ENCODE measurements at places on chromosomes 11 and 22.

DNA sequence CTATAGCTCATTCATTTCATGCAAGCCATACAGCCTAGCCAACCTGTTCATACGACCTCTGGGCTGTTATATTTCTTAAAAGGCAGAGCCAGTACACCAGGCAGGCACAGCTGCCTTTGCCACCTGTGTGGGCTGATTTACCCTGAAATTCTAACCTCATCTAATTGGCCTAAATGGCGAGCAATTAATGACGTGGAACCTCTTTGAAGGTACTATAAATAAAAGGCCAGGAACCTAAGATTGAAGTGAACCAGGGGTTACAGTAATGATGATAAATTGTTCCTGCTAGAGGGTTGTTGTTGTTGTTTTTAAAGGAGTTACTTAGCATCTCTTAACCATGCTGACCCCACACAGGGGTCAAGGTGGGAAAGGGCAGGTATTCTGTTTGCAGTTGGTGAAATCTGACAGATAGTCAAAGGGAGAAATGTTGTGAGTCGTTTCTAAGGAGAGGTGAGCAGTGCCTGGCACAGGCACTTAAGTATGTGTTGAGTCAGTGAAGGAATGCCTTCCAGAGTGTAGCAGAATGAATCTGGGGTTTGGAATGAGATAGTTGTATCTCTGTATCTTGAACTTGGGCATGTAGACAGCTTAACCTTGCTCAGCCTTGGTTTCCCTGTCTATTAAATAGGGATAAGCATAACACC is 213.5 kb upstream of the NAV2 start:
- DNase-seq = peak; percentile 48

- DNase-seq = no peak
These were observed 583.7 kb upstream of the B3GAT1 start for GRCh38 chr11:134995741-134996140.

GRCh38 chr11:125460275-125460674 is 35.8 kb downstream of the FEZ1 start:
- no peak for DNase-seq

DNA sequence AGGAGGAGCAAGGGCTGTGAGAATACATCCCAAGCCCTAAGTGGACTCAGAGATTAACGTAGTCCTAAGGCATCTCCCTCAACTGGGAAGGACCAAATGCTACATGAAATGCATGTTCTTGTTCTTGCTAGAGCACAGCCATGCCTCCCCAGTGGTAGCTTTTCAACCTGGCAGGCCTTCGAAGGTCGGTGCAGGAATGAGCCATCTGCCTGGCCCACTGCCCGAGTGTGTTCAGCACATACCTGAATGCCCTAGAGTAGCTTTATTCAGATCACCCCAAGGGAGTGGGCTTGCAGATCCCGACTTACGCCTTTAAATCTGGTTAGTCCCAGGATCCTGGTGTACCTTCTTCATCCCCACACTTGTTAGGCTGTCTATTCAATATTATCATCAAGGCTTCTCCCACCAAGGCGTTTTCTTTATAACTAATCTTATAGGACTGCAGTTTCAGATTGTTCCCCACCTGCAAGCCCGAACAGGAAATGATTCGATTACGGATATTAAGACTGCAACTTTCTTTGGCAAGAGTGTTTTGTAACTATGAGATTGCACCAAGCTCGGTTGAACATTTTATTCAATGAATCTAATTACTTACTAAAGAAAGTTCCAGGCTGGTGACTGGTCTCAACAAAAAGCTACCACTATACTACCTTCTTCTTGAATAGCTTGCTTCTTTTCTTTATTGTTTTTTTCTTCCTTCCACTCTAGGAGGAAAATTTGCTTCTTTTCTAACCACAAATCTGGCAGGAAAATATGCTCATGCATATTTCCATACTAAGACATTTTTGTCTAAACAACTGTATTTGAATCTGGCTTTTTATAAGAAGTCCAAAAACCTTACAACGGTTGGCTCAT is 115.6 kb downstream of the SGSM3 start:
- peak; percentile 63 for DNase-seq

DNA sequence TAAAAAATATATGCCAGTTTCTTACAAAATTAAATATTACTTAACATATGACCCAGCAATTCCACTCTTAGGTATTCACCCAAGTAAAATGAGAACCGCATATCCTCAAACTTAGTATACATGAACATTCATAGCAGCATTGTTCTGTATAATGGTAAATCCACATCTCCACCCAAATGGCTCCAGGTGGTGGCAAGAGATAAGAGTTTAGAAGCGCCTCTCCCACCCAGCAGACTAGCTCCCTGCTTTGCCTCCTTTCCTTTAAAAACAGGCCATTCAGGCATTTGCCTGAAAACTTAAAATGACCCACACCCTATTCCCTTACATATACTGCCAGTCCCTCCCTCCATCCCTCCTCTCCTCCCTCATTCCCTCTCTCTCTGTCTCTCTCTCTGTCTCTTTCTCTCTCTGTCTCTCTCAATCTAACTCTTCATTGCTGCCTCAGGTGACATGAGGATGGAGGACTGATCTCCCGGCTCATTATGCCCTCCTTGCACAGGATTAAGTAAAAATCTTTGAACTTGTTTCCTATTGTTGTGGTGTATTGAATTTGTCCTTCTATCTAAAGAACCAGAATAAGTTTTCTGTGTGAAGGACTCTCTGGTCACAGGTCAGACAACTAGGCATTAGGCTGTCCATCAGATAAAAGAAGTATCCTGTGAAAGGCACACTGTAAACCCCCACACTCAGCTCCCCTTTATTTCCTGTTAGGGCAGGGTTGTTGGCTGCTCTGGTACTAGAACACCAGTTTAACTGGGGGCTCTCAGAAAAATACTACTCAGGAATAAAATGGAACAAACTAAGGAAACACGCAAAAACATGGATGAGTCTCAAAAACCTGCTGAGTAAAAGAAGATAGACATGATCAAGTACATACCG is 48.3 kb downstream of the RRP8 start:
- DNase-seq = no peak

- DNase-seq = no peak
These were observed 28.5 kb downstream of the LINC01488 start for GRCh38 chr11:69509846-69510390.

- no peak for DNase-seq
These were observed 27.6 kb downstream of the BCR start for GRCh38 chr22:23207729-23208393.

- DNase-seq = no peak
These were observed 54.4 kb upstream of the GRK2 start for GRCh38 chr11:67211656-67212436.

DNA sequence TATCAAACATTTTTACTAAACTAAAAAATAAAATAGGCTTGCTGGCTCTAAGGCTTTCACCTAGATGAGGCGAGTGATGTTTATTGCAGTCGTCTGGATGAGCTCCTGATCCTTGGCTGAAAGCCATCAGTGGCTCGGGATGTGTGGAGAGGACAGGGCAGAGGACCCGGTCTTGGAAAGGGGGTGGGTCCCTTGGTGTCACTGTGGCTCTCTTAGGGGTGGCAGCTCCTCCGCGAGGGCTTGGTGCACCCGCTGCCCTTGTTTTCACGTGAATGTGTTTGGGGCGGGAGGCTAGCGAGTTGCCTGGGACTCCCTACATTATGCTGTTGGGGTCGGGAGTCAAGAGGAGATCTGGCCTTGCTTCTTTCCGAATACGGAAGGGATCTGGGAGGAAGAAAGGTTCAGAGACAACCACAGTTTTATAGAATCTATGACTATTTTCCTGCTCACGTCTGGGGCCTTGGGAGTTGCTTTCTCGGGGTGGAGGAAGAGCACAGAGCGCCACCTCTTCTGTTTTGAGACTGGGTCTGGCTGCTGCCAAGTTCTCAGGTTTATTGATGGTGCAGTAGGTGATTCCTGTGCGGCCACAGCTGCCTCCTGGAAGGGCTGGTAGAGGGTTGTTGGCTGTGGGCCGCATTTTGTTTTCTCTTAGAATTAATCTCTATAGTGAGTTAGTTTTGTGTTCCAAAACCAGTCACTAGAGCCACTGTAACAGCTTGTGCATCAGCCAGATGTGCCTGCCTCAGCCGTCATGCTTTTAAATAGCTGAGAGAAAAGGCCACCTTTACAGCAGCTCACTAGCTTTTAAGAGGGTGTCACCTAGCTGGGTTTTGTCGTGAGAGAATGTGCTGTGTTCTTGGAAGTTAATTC is 12.8 kb downstream of the TBC1D22A start:
- DNase-seq = no peak

DNA sequence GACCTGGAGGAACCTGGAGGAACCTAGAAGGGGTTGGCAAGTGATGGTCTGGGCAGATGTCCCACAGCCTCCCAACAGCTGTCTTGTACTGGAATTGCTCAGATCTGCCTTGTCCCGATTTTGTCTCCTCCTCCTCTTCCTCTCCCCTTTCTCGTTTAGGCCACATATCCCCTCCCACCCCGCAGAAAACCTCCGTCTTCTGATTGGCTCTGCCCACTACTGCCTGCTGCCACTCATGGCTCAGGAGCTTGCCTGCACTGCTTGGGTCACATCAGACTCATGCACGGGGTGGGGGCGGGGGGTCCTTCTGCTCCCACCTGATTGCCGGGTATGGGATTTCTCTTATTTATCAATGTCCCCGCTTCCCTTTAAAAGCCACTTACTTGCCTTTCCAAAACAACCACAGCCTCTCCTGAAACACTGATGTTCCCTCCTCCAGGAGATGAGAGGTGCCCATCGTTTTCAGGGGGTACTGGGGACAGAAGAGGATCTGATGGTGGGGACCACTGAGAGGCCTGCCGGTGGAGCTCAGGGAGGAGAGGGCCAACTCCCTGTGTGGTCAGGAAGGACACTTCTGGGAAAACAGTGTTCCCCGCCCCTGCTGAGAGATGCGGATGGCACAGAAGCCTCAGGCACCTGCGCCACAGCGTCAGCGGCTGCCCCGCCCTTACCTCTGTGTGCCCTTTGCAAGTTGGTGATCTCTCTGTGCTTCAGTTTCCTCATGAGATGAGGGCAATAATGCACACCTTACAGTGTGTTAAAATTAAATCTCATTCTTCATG is 14.7 kb downstream of the TOM1 start:
- no peak for DNase-seq

DNA sequence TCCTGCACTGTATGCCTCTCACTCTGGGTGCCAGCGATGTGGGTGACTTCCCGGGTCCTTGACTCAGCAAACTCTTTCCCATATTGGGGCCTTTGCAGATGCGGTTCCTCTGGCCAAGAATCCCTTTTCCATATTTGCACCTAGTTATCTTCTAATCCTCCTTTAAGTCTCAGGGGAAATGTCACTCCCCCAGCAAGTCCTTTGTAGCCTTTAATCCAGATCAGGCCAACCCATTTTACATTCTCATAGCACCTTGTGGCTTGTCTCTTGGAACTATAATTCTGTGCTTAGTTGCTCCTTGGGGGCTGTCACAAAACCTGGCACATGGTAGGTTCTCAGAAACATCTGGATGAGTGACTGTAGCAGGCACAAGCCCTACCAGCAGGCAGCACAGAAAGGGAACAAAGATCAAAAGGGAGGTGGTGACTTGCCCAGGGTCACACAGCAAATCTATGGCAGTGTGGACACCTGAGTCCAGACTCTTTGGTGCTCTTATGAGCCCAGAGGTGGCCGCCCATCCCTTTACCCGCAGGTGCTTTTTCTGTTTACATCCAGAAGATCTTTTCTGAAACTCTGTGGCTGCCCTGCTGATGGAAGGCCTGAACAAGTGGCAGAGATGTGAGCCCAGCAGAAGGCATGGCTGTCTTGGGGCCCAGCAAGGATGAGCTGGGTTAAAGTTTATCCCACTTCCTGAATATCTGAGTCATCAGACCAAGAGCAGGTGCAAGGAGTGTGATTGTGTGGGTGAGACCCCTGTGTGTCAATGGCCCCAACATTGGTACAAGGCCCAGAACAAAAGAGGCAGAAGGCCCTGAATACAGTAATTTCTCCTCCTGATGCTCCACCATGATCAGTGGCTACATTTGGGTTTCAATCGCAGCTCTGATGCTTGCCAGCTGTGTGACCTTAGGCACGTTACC is 78.6 kb upstream of the GRK3 start:
- no peak for DNase-seq

DNA sequence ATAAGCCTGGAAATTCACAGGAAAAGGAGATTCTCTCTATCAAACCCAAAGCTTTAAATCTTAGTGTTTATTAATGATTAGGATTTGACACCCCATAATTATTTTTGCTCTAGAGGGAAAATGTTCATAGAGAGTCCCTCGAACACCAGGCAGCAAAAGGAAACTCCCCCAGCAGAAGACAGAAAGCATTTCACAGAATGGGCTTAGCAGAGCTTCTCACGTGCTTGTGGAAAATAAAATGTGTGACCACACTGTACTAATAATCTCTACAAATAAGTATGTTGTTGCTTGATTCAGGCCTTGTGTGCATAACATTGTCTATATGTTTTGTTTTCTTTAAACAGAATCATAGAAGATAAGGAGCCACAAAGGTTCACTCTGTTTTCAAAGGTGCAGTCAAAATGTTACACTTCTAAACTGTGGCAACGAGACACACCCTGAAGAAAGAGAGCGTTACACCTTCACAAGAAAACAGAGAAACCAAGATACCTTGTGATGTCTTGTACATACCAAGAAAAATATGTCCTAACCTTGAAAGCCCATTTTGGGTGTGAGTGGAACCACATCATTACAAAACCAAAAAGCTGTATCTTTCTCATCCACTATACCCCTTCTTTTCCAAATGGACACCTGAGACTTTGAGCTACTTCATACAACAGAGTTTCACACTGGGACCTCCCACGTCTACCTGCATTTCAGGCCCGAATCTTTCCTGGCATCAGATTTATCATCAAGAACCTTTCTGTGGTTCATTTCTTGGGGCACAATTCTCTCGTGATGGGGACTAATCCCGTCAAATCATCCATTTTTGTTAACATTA is 282.5 kb downstream of the ETS1 start:
- no peak for DNase-seq

GRCh38 chr11:66725647-66726046 is 3.4 kb downstream of the SPTBN2 start:
- DNase-seq = peak; percentile 79

DNA sequence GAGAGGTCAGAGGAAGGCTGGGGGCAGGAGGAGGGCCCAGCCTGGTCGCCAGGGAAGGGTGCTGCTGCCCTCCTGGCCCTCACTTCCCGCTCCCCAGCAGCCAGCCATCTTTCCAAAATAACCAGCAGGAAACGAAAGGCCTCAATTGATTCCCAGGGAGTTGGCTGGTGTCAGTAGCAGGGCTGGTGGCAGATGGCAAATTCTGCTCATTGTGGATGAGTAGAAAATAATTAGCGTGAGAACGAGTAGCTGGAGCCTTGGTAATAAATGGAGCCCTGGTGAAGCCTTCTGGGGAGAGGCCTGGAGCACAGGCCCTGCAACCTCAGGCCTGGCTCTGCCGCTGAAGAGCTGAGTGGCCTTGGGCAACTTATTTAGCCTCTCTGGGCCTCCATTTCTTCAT is 31.3 kb downstream of the DAGLA start:
- DNase-seq = no peak

GRCh38 chr22:43625242-43625641 is 186.9 kb downstream of the EFCAB6 start:
- no peak for DNase-seq

DNA sequence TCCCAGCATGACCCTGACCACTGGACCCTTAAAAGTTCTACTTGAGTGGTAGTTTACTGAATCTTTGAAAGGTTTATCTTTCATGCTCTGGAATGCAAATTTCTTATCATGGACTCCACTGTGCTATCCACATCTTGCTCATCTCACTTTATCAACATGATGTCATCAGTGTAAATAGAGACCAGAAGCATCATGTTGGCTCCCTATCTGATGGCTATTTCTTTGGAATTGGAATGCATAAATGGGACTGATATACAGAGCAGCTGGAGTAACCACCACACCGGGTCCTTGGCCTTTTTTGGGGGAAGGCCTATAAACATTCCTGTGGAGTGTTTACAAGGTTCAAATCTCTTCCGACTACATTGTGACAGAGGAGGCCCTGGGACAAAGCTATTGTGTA is 74.1 kb upstream of the CEP126 start:
- DNase-seq = no peak

GRCh38 chr11:94376841-94377240 is 24.4 kb downstream of the GPR83 start:
- DNase-seq = no peak

Data from fibroblast of upper back skin (primary cell).